ENCODE measurements at places on chromosomes 1 and 21. TPM values are rescaled to one million over a fixed set of nuclear protein-coding genes. Genes with fewer than 3 reads are reported as not detected.

DNA sequence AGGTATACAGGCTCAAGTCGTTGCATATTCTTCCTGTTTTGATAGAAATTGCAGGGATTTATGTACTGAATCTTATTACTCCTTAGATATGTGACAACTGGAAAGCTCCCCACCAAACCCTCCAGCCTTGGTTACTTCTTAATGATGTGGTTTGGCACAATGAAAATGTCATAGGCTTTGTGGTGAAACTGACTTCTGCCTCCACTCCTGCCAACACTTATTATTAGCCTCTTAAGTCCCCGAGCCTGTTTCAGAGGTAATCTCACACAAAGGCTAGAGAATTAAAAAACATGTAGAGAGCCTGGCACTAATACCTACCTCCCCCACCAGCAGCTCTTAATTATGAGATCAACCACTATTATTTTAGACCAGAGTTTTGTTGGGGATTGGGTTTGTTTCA lies 4.2 kb downstream of the COX20 start:
- DNase-seq = no peak

- DNase-seq = no peak
These were observed 35.7 kb upstream of the FAM163A start for GRCh38 chr1:179707406-179707805.

DNA sequence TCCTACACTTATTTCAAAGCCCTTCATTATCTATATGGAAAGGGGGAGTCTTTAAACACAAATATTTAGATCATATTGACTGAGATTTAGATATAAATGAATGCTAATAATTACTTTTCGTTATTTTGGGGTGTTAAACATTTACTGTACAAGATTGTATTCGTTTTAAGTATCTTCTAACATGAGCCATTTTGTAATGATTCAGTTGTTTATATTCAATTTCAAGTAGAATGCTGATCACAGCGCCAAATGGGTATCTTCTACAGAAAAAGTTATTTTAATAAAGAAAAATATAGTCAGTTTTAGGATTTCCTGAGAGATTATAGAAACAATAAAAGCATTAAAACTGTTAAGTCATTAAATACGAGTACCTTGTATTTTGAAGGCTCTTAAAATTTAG lies 104.5 kb upstream of the HNRNPU start:
- no peak for DNase-seq

DNA sequence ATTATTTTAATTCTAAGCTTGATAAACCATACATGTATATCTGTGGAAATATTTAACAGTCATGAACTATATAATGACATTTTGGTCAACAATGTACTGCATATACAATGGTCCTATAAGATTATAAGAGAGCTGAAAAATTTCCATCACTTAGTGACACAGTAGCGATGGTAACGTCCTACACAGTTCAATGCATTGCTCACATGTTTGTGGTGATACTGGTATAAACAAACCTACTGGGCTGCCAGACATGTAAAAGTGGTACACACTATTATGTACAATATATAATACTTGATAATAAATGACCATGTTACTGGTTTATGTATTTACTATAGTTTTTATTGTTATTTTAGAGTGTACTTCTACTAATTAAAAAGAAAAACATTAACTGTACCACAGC lies 841.9 kb downstream of the LTN1 start:
- DNase-seq = no peak

- no peak for DNase-seq
These were observed 4.4 kb downstream of the SELENON start for GRCh38 chr1:25804244-25804963.

DNA sequence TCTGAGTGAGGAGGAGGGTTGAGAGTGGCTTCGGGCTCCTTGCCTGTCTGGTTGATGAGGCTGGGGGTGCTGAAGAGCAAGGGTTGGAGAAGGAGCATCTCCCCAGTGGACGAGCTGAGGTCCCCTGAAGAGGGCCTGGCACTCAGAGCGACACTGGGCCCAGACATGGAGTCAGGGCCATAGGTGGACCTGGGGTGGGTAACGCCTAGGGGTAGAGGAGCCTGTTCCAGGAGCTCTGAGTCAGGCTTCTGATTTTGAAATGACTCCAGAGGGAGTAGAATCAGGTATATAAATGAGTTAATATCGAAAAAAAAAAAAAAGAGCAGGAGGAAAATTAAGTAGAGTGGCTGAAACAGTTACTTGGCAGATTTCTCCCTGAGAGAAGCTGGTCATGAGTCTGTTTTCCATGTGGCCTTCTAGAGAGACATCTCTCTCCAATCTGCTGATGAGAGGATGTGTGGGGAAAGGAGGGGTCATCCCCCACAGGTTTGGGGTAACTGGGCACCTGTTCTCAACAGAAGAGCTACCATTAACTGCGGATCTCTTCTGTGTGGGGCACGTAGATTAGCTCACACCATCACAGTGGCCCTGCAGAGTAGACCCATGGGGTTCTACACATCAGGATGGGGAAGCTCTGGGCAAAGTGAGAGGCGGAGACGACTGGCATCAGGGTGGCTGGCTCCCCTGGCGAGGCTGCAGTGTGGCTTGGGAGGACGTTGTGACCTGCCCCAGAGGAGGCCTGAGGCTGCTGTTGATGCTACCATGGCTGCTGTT lies 115.5 kb downstream of the DHRS3 start:
- no peak for DNase-seq

DNA sequence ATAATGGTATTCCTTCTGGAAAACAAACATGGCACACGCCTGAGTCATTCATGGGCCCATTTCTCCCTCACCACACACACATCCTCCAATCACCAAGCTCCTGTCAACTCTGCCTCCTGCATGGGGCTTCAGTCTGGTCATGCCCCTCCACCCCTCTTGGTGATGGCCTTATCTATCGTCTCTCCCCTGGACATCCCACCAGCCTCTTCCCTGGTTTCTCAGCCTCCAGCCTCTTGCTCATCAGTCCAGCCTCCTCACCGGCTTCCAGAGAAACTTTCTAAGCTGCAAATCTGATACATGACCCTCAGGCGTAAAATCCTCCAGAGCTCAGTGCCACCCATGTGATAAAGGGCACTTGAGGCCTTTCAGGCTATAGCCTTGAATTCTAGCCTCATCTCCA lies 243.9 kb downstream of the FOXD2 start:
- DNase-seq = no peak

The GUCA2A gene
- not detected for total RNA-seq

GRCh38 chr1:91501523-91501851 lies 836 bp downstream of the CDC7 start:
- no peak for DNase-seq

DNA sequence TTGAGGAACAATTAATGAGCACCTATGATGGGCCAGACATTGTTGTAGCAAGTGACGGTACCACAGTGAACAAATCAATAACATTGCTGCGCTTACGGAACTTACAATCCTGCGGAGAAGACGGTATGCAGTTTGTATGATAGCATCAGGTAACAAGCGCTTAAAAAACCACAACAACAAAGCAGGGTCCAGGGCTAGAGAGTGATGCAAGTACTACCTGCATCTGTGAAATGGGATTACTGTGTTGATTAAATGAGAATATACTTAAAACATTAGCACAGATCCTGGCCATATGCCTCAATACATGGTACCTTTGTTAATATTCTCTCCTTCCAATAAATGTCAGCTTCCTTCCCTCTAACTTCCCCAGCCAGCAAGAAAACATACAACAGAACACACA lies 110.6 kb upstream of the ADAR start:
- DNase-seq = no peak

DNA sequence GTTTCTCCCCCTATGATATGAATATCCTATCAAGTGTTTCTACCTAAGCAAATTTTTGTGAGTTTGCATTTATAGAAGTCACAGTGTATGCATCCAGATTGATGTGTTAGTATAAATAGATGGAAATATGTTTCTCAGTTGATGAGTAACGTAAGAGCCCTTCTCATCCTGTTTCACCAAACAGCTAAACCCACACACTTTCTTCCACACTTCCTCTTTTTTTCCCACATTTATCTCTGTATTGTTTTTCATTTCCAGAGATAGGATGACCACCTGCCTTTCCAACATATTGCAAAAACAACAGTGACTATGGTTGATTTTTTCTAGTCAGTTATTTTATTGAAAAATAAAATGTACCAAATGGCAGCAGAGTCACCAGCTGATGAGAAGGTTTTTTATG lies 490.1 kb downstream of the NEGR1 start:
- DNase-seq = no peak

GRCh38 chr1:11383553-11384169 lies 95.3 kb upstream of the DISP3 start:
- DNase-seq = no peak

- no peak for DNase-seq
These were observed 24.7 kb downstream of the TRPM2 start for GRCh38 chr21:44377922-44378645.

The RYR2 gene
- total RNA-seq = 26.0 TPM

The ATAD3B gene
- total RNA-seq = 29.1 TPM

DNA sequence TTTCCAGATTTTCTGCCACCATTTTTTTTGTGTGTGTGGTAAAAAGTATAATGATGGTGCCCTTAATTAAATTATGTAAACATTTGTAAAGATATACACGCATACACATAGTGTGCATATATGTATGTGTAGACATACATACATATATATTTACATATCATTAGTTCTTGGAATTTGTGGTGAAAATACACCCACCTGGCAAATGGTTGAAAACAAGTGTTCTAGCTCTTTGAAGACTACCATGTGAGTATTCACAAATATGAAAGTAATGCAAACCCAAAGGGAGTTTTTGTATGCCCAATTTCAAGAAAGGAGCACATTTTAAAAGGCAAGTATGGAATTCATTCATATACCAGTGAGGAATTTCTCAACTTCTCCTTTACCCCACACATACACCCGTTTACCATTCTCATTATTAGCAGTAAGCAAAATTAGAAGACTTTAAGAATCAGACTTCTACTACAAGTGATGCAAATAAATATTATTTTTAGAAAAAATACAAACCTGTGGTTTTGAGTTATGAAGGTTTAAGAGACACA lies 8.0 kb downstream of the RABGAP1L start:
- DNase-seq = no peak

GRCh38 chr1:183215076-183215720 lies 29.1 kb downstream of the LAMC2 start:
- DNase-seq = no peak

GRCh38 chr1:155160128-155160527 lies 13.0 kb downstream of the KRTCAP2 start:
- DNase-seq = no peak

- no peak for DNase-seq
These were observed 68.8 kb upstream of the KCNJ15 start for GRCh38 chr21:38188037-38188436.

- no peak for DNase-seq
These were observed 211.9 kb downstream of the AKT3 start for GRCh38 chr1:243638186-243638585.

GRCh38 chr1:184627007-184627341 lies 127.7 kb downstream of the EDEM3 start:
- DNase-seq = no peak

The MAB21L3 gene
- total RNA-seq = 0.79 TPM

DNA sequence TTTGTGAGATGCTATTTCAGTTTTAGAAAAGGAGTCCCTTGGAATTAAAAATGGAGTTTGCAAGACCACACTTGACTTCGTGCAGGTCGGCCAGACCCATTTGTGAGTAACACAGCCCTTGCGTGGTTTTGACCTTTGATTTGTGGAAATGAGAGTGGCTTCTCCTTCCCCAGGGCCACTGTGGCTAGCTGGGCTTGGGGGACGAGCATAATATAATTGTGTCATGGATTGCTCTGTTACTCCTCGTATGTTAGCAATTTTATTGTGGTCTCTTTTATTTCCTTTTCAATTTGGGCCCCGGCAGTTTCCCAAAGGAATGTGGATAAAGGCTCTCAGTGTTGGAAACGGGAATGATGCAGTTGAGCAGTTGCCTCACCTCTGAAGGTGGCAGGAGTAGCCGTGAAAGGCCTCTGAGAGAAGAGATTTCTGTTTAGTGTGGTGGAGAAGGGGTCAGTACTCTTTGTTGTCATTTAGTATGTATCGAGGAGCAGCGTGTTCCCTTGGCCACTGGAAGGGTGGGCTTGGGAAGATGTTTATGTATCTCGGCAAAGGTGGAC lies 194.6 kb downstream of the PBX1 start:
- DNase-seq = no peak

DNA sequence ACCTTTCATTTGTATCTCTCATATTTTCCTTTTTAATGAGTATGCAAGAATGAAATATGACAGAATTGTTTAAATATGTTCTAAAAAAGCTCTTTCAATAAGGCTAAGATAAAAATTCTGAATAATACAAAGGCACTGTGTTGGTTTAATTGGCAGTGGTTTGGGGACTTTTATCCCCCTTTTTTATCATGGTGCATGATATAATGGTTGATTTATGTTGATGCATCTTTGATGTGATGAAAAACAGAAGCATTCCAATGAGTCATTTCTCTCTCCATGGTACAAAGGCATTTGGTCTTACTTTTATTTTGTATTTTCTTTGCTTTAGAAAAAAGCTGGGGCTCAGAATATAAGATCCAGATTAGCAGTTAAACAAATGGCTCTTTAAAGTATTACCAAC lies 127.2 kb upstream of the GREM2 start:
- no peak for DNase-seq
